CD4-positive, alpha-beta T cell treated with Interleukin-10 for 1 hour (primary cell): ENCODE measurements at places on chromosomes 13 and 19.
A peak's percentile ranks its signal among the peaks of the same experiment; 100 is the strongest.

GRCh38 chr13:44436589-44437337 lies 63.1 kb downstream of the SERP2 start:
- DNase-seq = peak; percentile 49

DNA sequence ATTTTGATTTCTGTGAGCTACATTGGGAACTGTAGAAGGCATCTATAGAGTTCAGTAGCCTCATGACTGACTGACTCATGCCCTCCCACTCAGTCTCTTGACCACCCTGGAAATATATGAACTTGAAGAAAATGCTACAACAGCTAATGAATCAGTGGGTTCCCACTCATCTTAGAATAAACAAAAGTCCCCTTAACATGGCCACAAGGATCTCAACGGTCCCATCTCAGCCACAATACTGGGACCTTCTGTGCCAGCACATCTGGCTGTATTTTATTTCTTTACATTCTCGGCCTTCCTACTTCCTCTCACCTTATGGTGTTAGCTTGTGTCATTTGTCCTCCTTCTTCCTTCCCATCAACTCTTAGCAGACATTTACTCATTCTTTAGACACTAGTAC lies 619.8 kb downstream of the DCT start:
- no peak for DNase-seq

DNA sequence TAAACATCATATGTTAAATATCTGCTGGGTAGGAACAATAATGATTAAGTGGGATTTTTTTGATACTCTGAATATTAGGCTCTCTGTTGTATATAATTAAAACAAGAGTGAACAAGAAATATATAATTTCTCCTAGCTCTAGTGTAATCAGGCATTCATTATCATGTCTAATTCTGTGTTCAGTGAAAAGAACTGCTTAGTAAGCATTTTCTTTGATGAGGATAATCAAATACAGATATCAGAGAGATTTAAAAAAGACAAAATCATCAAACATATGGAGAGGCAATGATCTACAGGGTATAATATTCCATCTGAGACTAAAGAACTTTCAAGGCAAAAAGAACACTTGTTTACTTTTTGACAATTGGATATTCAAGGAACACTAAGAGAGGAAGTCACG lies 241.1 kb downstream of the DNAJC15 start:
- DNase-seq = no peak

DNA sequence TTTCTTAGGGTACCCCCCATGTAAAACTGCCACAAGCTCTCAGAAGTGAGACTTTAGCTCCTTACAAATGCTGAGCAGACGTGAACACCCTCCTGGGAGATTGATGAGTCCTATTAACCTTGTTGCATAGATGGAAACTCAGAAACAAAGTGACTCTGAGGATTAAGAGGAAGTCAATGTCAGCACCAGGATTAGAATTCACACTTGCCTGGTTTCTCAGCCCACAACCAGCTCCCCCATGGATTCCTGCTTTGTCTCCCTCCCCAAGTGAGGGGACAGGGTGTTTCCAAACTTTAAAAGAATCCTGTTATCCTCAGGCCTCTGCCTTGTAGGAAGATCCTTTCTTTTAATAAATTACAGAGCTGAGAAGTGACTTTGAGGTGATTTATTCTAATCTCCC lies 324.4 kb downstream of the NDFIP2 start:
- no peak for DNase-seq

- no peak for DNase-seq
Measured at GRCh38 chr19:5018224-5019015, 49.5 kb downstream of the KDM4B start.

- DNase-seq = no peak
Measured at GRCh38 chr13:103288114-103288513, 221.9 kb upstream of the SLC10A2 start.

DNA sequence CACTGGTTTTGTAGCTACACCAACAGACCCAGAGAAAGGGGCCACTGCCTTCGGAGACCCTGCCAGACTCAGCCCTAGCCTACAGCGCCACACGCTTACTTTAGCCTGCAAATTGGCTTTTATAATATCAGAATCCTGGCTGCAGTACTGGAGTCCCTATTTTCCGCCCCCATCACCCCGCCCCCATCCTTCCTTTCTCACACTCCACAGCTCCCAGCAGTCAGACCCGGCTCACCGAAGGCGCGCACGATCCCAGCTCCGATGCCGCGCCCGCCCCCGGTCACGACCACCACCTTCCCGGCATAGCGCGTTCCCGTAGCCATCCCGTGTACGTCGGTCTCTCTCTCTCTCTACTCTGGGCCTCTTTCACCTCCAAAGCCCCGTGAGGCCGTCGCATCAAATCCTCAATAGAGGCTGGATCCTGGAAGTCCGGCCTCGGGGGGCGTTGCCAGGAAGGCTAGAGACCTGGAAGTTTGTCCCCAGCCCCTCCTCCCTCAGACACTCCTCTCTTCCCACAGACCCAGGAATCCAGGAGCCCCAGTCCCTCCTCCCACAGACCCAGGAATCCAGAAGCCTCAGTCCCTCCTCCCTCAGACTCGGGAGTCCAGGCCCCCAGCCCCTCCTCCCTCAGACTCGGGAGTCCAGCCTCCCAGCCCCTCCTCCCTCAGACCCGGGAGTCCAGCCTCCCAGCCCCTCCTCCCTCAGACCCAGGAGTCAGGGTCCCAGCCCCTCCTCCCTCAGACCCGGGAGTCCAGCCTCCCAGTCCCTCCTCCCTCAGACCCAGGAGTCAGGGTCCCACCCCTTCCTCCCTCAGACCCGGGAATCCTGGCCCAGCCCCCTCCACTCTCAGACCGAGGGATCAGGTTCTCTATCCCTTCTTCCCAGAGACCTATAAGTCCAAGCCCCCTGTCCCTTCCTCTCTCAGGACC lies at the start of gene HSD17B14:
TSS of gene HSD17B14 (minus strand) at position 403 of the 929 bp plus-strand sequence. CDS start at position 323, 80 bp downstream.
- DNase-seq = no peak

DNA sequence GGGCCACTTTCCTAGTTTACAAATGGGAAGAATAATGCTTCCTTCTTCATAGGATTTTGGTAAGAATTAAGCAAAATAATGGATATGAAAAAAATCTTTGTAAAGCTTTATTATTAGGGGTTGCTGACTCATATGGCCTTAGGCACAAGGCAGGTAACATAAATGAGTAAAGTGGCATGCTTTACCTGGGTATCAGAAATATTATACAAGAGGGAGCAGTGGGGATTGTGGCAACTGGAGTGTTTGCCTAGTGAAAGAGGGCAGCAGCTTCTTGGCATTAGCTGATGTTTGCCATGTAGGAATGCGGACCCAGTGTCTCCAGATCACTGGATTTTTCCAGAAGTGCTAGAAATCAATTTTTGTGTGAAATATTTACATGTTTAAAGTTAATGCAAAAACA lies 19.5 kb downstream of the WDFY2 start:
- DNase-seq = no peak

DNA sequence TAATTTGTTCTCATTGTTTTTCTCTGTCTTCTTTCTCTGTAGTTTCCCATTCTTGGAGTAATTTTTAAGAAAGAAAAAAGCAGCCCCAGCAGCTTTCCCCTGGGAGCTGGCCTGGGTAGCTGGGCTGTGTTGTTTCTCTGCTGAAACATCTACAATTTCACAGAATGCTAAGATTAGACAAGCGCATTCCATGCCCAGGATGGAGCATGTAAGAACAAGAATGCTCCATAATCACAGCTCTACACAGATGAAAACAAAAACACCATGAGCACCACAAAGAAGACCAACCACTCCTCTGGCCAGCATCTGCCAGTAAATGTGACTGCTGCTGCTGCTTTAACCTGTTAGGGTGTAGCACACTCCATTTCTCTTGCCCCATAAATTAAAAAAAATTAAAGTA lies 239.2 kb upstream of the SLITRK1 start:
- DNase-seq = no peak

GRCh38 chr19:55777528-55777927 lies 8.6 kb downstream of the RFPL4AL1 start:
- no peak for DNase-seq

DNA sequence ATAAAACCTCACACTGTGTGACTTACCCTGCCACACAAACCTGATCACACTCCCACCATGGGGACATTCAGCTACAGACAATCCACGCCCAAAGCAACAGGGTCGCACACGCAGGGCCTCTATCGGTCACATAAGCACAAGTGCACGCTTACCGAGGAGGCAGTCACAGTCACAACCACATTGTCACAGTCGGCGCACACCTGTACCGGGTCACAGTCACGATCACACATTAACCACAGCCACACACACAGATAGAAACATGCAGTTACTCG lies 579 bp downstream of the ZNF566 start:
- DNase-seq = peak; percentile 63

DNA sequence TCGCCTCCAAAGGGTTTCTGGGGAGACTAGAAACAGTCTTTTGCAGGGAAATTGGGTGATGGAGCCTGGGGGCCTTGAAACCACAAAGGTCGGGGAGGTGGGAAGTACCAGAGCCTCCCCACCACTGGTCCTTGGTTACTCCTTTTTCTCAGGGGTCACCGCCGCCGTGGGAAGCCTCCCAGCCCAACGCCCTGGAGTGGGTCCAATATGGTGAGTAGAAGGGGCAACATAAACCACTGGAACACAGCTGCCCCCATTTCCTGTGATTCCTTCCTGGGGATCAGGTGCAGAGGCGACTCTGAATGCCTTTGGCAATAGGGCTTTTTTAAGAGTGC lies 5.8 kb downstream of the PGLYRP1 start:
- DNase-seq = no peak

- DNase-seq = peak; percentile 98
Measured at GRCh38 chr19:2475702-2476450, at the start of gene GADD45B. GADD45B (plus strand) TSS chr19:2476127; CDS start chr19:2476359, 232 bp downstream.

GRCh38 chr19:7874897-7875273 lies 695 bp upstream of the PRR36 start:
- no peak for DNase-seq

GRCh38 chr13:19605161-19605955 lies 28.1 kb upstream of the MPHOSPH8 start:
- DNase-seq = no peak

- DNase-seq = peak; percentile 68
Measured at GRCh38 chr19:8654591-8655339, 24.3 kb downstream of the NFILZ start.

- no peak for DNase-seq
Measured at GRCh38 chr13:77430377-77430951, 103.6 kb upstream of the MYCBP2 start.

GRCh38 chr19:9881720-9882119 lies 46.6 kb downstream of the PIN1 start:
- DNase-seq = no peak

GRCh38 chr13:48496271-48497161 lies 36.4 kb downstream of the RCBTB2 start:
- peak; percentile 55 for DNase-seq

GRCh38 chr13:97256343-97256783 lies 34.2 kb downstream of the MBNL2 start:
- DNase-seq = no peak

DNA sequence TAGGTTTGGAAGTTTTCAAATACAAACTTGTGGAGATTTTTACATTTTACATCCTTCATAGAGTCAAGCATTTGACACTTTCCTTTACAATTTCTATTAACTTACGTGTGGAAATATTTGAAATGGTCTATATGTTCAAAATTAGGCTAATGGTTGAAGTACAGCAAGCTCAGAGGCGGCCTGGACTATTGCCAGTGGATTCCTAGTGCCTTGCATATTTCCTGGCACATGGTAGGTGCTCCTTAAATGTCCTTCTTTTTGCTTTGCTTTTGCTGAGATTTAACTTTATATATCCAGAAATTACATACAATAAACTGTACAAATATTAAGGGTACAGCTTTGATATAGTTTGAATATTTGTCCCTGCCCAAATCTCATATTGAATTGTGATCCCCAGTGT lies 93.9 kb downstream of the UBL3 start:
- no peak for DNase-seq

- DNase-seq = no peak
Measured at GRCh38 chr13:34258646-34259386, 440.9 kb downstream of the RFC3 start.

DNA sequence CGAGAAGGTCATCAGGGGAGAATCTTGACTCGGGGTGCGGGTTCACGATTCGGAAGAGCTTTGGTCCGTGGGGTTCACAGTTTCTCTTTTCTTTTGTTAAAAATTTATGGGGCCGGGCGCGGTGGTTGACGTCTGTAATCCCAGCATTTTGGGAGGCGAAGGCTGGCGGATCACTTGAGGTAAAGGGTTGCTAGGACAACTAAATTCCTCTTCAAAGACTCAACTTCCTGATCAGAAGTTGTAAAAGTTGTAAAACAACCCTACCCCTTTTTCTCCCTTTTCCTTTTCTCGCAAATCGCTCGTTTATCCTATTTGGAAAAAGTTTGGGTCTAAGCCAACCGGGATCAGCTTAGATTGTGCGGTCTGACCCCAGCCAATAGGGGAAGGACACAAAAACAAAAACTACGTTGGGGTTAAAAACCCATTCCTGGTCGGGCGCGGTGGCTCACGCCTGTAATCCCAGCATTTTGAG lies 673 bp downstream of the ZNF486 start:
- no peak for DNase-seq

DNA sequence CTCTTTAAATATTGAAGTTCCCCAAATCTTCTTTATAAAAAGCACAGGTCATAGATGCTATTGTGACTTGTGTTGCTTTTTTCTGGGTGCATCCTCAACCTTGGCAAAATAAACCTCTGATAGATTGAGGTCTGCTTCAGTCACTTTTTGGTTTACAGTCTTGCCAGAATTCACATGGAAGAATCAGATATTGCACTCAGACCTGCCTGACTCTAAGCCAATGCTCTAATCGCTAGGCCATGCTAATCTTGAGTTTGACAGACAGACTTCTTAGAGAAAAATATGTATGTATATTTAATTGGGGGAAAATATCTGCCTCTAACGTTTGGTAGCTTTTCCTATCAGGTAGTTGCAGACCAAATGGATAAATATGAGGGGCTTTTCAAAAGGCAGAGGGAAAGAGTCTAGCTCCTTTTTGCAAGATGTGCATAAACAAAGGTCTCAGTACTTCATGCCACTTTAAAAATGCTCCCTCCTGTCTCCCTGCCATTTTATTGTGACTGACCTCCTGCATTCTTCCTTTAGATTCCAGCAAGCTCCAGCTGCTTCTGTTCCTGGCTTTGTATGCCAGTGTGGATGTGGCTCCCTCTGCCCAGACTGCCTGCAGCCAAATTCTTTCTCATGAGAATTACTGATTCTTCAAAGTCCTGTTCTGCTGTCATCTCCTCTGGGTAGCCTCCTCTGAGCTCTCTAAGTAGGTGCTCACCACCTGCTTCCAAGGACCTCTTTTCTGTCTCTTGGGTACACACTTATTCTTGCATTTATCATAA lies 42.4 kb upstream of the RFC3 start:
- no peak for DNase-seq

DNA sequence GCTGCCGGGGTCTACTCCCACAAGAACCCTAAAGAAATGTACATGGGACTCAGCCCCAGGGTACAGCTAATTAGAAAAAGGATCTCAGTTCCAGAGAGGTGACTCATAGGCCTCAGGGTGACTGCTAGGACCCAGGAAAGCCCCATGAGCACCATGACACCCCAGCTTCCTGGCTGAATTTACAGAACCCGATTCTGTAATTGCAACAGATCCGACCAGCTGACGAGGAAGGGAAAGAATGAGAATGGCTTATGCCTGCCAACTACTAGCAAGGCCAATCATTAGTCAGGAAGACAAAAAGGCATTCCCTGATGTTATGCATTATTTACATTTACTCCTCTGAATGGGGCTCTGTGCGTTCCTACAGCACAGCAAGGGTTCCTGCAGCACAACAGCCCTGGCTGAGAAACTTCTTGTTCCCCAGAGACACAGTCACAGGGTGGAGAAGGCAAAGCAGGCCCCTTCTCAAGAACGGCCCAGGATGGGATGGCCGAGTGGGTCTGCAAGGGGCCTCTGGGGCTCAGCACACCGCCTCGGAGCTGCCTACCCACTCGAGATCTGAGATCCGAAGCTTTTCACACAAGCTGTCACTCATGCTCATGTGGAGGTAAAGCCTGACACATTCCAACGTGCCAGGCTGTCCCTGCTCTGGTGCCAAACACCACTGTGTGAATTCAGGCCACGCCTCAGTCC lies 27.2 kb downstream of the PBX4 start:
- peak; percentile 83 for DNase-seq
